WTC11 (cell line): ENCODE measurements at places on chromosomes 1 and 21.
A peak's percentile ranks its signal among the peaks of the same experiment; 100 is the strongest.

- no peak for DNase-seq
Observed at GRCh38 chr1:90347366-90347765, 352.5 kb downstream of the ZNF326 start.

DNA sequence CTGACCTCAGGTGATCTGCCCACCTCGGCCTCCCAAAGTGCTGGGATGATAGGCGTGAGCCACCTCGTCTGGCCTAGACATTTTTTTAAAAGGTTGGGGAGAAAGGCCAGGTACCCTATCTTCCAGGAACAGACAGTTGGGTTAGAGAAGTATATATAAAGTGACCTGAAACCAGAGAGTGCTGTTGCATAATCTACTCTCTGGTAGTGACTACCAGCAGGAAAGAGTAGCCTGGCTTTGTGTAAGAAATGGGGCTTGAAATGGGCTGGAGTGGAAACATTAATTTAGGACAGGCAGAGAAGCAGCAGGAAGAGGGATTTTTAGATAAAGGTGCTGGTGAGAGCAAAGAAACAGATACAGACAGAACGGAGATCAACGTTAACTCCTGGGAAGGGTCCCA is 125.8 kb upstream of the HOOK1 start:
- DNase-seq = no peak

DNA sequence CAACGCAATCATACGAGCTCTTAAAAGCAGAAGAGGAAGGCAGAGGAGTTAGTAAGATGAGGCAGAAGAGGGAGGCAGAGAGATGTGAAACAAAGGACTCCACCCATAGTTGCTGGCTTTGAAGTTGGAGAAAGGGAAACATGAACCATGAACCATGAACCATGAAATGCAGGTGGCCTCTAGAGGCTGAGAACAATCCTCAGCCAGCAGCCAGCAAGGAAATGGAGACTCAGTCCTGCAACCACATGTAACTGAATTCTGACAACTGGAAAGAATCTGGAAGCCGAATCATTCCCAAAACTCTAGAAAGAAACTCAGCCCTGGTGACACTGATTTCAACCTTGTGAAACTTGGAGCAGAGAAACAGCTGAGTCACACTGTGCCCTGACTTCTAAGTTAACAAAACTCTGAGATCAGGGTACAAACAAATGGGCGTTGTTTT is 10.1 kb downstream of the DIPK1A start:
- no peak for DNase-seq

- peak; percentile 57 for DNase-seq
Observed at GRCh38 chr1:201678264-201679101, 139.6 kb downstream of the NAV1 start.

DNA sequence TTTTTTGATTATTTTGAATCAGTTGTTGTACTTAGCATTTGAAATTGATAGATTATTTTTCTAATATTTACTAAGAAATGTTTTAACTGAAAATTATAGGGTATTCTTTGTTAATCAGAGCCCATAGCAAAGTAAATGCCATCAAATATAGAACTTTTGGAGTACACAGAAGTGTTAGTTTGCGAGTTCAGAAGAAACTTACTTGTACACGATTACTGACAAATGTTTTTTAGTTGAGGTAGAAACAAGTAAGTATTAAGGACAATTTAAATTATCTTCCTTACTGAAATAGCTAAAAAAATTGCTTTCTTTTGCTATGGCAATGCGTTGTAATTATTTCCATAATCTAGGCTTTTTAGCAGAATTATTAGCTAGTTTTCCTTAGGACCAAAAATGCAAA is 692.2 kb downstream of the USP25 start:
- DNase-seq = no peak

- no peak for DNase-seq
Observed at GRCh38 chr1:212072047-212072446, 36.5 kb downstream of the DTL start.
